Activated CD4-positive, alpha-beta memory T cell treated with anti-CD3 and anti-CD28 coated beads, Interleukin-2, amount 10 ng/mL, durations not matched to agents 7 days and 5 days (primary cell): ENCODE measurements at places on chromosomes 5 and 9. TPM values are rescaled to one million over a fixed set of nuclear protein-coding genes. Genes with fewer than 3 reads are reported as not detected.

- no peak for DNase-seq
These were observed 34.1 kb downstream of the ATOX1 start for GRCh38 chr5:151724360-151724759.

DNA sequence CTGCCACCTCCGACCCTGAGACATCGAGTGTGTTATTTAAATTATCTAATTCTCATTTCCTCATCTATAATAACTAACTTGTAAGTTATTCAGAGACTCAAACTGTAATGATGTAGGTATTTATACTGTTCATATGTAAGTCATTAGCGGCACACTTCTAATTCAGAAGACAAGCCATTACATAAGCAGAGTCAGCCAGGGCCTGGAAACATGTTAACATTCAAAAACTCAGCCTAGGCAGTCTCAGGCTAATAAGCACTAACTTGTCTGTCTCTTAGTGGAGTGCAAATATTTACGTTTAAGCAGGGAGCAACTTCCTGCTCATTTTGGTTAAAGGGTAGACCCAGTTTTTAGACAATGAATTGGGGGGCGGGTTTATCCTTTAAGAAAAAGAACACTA lies 598.4 kb downstream of the ACTL7B start:
- DNase-seq = no peak

DNA sequence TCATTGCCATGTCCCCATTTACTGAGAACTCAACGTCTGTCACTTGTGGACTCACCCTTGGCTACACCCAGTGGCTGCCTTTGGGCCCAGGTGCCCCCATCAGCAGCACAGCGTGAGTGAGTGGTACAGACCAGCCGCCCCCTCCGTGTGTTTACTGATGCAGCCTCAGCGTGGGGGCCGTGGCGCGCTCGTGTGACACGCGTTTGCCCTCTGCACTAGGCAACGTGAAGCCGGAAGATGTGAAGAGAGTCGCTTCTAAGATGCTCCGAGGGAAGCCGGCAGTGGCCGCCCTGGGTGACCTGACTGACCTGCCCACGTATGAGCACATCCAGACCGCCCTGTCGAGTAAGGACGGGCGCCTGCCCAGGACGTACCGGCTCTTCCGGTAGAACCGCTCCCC lies 12.4 kb downstream of the PMPCA start:
- no peak for DNase-seq

- no peak for DNase-seq
These were observed 1021.9 kb downstream of the CDH12 start for GRCh38 chr5:21831145-21831787.

The RETREG1 gene
- total RNA-seq = 15.1 TPM
